ENCODE measurements at places on chromosomes 6 and 20.

DNA sequence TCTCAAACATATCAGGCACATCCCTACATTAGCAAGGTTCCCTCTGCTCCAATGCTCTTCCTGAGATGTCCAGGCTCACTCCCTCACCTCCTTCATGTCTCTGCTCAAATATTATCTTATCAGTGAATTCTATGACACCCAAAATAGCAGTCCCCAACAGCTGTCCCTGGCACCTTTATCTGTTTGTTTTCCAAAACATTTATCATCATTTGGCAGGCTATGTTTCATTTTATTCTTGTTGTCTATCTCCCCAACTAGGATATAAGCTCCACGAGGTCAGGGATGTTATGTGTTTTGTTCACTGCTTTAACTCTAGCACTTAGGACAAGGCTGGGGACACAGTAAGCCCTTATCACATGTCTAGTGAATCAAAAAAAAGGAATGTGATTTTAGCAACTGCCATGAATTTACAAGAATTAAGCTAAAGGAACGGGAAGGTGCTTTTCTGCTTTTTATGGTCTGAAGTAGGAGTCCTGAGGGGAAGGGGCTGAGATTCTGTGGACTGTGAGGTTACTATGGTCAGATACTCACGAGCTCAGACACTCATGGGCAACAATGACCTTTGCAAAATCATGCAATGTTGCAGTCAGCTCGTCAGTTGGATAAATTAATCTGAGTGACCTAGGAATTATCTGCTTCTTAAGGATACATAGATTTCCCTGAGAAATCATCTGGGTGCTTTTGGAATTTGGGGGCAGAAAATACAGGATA is 1.9 kb upstream of the IL22RA2 start:
- DNase-seq: no peak

DNA sequence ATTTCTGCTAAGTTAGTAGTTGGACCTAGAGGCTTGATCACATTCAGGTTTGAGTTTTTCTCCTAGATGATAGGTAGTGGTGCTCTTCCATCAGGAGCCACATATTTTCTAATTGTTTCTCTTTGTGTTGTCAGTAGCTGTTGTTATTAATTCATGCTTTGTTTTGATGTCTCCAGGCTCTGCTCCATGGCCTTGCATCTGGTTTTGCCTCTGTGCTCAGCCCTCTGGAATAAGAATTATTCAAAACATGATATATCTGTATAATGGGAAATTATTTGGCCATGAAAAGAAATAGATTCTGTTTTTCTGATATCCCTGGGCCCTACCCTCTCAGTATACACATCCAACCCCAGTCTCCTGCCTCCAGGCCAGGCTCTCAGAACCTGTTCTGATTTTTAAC is 184.8 kb downstream of the CDC5L start:
- no peak for DNase-seq

- DNase-seq: no peak
Measured at GRCh38 chr6:70072540-70073179, 206.3 kb downstream of the COL19A1 start.

GRCh38 chr6:54681987-54682386 is 164.6 kb upstream of the FAM83B start:
- DNase-seq: peak; percentile 60

DNA sequence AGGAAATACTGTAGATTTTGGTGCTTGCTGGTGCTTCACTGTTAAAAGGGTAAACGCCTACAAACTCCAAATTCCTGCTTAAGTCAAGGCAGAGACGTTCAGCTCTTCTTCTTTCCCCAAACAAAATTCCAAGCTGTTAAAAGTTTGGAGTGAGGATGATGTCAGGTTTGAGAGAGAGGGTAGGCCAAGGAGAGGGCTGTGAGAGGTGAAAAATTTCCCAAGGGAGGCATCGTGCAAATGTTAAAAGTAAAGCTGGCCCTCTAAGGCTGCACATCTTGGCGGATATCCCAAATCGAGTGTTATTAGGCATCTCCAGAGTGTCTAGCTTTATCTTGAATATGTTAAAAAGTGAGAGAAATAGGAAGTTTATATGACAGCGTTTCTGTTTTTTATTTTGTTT is 651.8 kb downstream of the QKI start:
- DNase-seq: peak; percentile 33

DNA sequence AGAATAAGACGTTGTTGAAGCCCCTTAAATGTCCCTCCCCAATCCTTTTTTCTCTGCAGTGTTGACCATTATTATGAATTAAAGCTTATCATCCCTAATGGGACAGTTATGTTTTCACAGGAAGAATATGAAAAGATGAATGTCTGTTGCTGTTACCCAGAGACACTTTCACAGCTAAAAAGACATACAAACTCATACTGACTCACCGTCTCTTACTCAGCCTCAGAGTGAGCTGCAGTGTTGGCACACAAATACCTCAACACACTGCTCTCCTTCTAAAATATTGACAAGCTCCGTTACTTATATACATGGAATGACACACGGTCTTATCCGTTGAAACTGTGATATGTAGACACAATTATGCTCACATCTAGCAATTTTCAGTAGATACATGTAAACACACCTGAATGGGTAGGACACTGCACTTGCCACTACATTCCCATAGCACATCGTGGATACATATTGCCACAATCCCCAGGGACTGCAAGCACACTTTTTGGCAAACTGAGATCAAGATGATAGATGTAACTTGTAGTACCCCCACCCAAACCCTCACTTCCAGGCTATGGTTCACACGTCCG is 9.6 kb upstream of the SAPCD1 start:
- peak; percentile 84 for DNase-seq

All from fibroblast of skin of right biceps (primary cell).